ENCODE measurements at places on chromosomes 12 and 14. TPM values are rescaled to one million over a fixed set of nuclear protein-coding genes. Genes with fewer than 3 reads are reported as not detected.

DNA sequence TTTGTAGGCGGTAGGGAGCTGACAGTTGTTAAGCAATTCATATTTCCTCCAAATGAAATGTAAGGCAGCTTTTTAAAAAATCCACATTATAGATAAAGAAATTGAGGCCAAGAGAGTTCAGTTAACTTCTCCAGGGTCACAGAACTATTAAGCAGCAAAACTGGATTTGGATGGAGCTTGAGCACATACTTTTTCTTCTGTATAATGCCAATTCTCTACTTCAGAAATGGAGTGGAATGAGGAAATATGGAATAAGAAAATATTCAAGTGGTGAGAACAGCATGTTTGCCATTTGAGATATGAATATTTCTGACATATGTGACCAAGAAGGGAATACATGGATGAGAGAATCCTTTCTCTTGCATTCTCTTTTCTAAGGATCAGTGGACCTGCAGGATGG is 233.1 kb downstream of the FOXG1 start:
- DNase-seq = no peak

GRCh38 chr12:65881965-65882413 is 57.7 kb downstream of the HMGA2 start:
- peak; percentile 7 for DNase-seq

GRCh38 chr14:51776102-51776894 is 84.1 kb upstream of the GNG2 start:
- DNase-seq = peak; percentile 69

GRCh38 chr12:123069436-123070266 is 81.2 kb downstream of the PITPNM2 start:
- DNase-seq = no peak

DNA sequence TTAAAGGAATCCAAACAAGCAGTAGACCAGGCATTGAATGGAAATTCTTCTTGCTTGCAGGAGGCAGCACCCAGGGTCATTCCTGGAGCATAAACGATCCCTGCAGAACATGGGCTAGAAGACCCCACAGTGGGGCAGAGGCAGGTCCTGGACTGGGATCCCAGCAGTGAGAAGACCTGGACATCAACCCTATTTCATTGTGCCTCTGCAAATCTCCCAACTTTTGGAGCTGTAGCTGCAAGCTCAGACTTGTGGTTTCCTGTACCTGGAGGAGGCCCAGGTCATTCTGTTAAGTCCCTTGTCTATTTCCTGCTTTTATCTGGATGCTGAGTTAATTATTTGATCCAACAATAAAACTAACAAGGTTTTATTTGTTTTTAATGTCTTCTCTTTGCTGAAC is 61.7 kb downstream of the CALM1 start:
- no peak for DNase-seq

GRCh38 chr14:105605464-105606304 is 79.3 kb downstream of the TMEM121 start:
- no peak for DNase-seq

GRCh38 chr14:33134162-33134561 is 195.5 kb downstream of the NPAS3 start:
- no peak for DNase-seq

GRCh38 chr12:88553941-88554658 is 26.2 kb downstream of the KITLG start:
- DNase-seq = no peak

DNA sequence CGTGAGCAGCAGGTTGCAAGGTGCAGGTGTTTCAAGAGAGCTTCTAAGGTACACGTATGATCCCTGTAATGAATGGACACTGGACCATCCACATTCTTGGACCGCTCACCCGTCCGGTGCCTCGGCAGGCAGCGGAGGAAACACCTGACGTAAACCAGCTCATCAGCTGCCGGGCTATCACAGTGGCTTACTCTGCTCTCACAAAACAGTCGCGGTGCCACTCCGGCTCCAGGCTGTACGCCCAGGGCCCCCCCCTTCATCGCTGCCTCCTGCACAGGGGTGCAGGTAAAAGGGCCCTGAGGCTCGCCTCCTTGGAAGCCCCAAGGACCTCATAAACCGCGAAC is 436 bp downstream of the VPS33A start:
- peak; percentile 38 for DNase-seq

GRCh38 chr14:22002860-22003284 is 329.3 kb upstream of the OR4E1 start:
- peak; percentile 86 for DNase-seq

DNA sequence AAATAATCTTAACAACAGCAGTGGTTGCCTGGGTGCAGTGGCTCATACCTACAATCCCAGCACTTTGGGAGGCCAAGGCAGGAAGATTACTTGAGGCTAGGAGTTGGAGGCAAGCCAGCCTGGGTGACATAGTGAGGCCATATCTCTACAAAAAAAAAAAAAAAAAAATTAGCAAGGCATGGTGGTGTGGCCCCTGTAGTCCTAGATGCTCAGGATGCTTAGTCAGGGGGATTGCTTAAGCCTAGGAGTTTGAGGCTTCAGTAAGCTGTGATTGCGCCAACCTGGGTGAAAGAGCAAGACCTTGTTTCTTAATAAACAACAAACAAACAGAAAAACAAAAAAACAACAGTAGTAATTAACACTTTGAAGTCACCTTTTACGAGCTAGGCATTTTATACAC is 642 bp upstream of the ACSM4 start:
- no peak for DNase-seq

DNA sequence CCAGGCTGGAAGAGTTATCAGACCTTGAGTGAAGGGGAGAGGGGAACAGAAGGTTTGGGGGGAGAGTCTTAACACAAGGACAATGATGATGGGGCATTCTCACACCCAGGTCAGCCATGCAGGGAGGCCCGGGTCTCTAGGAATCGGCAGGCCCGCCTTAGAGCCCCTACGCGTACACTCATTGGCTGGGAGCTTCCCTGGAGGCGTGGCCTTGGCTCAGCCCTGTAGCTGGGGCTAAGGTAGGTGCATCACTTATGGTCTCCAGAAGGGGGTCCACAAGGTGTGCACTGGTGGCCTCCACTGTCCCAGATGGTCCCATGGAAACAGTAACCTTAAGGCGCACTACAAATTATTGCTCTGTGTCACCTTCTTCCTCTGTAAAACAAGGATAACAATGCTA is 660.1 kb downstream of the MED13L start:
- DNase-seq = no peak

- no peak for DNase-seq
Observed at GRCh38 chr12:119748497-119748896, 80.6 kb downstream of the PRKAB1 start.

DNA sequence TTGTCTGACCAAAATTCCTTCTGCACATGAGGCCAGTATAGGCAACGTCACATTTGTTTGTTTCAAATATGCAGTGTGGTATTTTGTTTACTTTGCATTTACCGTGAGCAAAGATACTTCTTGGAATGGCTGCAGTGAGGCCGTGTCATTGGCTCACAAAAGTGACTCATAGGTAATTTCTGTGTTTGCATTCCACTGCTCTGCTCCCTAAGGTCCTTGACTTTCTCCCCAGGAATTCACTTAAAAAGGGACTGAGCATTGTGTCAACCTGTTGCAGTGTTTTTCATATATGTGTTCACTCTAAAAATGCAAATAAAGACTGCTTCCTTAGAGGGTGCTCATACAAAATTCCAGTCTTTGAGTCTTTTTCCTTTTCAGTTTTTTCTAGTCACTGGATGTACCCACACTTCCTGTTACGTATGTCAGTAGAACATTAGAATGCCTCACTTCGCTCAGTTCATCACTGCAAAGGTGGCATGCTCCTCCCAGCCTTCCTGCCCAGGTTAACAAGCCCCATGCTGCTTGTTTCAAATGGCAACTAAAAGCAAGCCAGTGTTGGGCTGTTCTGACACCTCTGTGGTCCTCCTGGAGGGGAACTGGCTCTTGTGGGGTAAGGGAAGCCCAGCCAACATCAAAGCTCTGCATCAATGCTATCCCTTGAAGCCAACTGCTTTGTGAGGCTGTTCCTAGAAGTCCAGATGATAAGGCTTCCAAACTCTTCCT is 9.1 kb downstream of the C12orf76 start:
- peak; percentile 69 for DNase-seq

GRCh38 chr14:104434214-104435076 is 145.1 kb upstream of the C14orf180 start:
- DNase-seq = no peak

- no peak for DNase-seq
Observed at GRCh38 chr14:22481546-22481945, 107.5 kb downstream of the DAD1 start.

DNA sequence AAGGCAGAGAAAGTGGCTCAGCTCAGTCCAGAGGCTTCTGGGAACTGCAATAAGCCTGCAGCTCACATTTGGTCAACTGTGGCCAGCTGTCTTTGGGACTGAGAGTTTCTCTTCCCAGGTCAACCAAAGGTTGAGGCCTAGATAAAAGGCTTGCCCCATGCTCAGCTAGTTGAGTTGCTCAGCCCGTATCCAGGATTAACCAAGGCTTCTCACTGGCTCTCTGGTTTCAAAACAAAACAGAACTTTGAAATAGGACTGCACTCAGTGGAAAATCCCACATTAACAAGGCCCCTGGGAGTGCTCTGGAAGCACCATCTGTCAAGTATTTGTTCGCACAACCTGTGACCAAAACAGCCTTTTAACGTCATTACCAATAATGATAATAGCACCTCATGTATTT is 40.3 kb upstream of the NUAK1 start:
- no peak for DNase-seq

DNA sequence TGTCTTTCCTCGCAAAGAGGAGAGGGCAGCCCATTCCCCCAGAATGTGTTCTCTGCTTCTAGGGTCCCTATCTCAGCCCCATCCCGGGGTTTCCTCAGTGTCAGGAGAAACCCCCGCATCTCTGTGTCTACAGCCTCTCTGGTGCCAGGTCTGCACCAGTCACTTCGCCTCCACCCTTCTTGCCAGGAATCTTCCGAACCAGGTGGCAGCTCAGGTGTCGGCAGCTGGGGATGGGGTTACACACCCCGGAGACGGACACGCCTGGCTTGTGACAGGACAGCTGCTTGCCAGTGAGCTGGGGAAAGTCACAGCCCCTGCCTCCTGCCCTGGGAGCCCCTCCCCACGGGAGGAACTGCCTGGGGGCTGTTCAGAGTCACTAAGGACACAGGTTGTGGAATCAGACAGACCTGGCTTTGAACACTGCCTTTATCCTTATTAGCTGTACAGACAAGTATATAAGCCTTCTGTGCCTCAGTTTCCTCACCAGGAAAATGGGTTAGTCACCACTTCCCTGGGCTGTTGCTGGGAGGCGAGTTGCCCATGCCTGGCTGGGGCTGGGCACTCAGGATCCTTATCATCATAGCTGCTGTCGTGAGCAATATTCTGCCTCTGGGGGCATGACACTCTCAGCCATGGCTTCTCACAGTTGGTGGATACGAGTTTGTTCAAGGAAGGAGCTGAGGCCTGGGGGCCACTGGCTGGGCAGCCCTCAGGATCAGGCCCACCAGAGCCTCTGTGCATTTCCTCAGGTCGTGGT is 10.8 kb downstream of the HIP1R start:
- DNase-seq = no peak

DNA sequence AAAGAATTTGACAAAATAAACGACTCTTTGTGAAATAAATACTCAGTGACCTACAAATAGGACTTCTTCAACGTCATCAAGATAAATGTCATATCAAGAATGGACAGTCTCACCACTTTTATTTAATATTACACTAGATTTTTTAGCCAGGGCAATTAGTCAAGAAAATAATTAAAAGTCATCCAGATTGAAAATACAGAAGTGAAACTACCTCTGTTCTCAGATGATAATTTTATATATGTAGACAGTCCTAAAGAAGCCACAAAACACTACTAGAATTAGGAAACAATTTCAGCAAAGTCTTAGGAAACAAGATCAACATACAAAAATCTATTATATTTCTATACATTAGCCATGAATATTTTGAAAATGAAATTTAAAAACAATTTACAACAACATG is 689.6 kb upstream of the SEL1L start:
- DNase-seq = no peak

- DNase-seq = no peak
Observed at GRCh38 chr12:54975272-54975671, 9.3 kb downstream of the TESPA1 start.

DNA sequence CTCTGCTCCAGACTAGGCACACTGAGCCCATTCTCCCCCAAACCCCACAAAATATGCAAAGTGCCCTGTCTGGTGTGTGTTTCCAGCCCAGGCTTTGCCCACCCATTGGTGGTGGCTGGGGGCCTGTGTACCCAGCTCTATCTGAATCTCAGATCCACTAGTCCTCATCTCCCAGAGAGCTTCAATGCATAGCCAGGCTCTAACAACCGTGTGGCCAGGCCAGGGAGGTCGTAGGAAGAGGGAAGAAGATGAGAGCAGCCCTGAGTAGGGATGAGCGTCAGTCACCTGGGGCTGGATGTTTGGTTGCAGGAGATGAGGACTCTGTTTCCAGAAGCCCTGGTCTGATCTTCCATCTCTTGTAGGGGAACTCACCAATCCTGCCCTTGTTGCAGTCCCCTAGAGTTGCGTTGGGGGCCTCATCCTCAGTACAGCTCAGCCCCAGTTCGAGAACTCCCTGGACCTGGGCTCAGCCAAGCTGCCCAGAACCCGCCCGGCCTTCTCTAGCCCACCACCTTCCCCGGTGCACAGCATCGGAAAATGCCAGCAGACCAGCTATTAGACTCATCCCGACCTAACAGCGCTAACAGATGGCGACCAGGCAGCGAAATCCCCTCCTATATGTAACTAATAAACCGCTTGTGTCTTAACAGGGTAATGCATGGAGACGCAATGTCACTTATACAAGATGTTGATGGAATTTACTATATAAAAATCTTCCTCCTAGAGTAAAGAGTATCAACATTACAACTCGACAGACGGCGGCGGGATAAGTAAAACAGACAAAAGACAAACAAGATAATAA is 3.2 kb upstream of the LHX5 start:
- DNase-seq = no peak

DNA sequence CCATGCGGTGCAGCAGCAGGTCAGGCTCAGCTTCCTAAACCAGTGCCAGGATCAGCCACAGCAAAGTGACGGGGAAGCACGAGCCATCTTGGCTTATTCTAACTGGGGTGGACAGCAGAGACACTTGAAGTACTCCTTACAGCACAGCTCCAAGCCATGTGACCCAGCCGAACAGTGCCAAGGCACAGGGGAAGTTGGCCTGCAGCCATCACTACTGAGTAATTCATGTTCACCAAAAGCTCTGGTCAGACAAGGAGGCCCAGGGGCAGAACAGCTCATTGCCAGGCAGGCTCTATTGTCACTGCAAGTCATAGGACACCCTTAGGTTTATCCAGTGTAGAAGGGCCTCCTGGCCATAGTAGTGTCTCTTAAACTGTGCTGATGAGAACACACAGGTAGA is 23.4 kb upstream of the SLC35F4 start:
- DNase-seq = no peak

- no peak for DNase-seq
Observed at GRCh38 chr12:110316861-110317260, 35.8 kb downstream of the ATP2A2 start.

The IL31 gene
- not detected for total RNA-seq

The PRB2 gene
- total RNA-seq = not detected

The CLEC1B gene
- not detected for total RNA-seq

The TAS2R8 gene
- total RNA-seq = not detected

The MTERF2 gene
- 6.5 TPM for total RNA-seq

The IRAK3 gene
- total RNA-seq = 0.32 TPM

The POTEM gene
- total RNA-seq = not detected

The STON2 gene
- total RNA-seq = 0.14 TPM

The OAS2 gene
- 191 TPM for total RNA-seq

The LRIG3 gene
- total RNA-seq = not detected

The FGD4 gene
- 0.15 TPM for total RNA-seq

The KLRK1 gene
- total RNA-seq = 0.50 TPM

The ERH gene
- 338 TPM for total RNA-seq

The NPAS3 gene
- total RNA-seq = not detected

The AICDA gene
- total RNA-seq = not detected

The NGB gene
- total RNA-seq = not detected

The TPI1 gene
- 1,282 TPM for total RNA-seq

The PTPRB gene
- not detected for total RNA-seq

The RND1 gene
- 6.8 TPM for total RNA-seq

The RGS6 gene
- total RNA-seq = not detected
